Activated T-cell treated with anti-CD3 and anti-CD28 coated beads for 48 hours (primary cell): ENCODE measurements at places on chromosomes 5 and 9.

GRCh38 chr9:81031422-81032029 lies 657.8 kb downstream of the TLE1 start:
- DNase-seq = no peak

- no peak for DNase-seq
Measured at GRCh38 chr5:164002214-164002613, 496.8 kb downstream of the MAT2B start.

DNA sequence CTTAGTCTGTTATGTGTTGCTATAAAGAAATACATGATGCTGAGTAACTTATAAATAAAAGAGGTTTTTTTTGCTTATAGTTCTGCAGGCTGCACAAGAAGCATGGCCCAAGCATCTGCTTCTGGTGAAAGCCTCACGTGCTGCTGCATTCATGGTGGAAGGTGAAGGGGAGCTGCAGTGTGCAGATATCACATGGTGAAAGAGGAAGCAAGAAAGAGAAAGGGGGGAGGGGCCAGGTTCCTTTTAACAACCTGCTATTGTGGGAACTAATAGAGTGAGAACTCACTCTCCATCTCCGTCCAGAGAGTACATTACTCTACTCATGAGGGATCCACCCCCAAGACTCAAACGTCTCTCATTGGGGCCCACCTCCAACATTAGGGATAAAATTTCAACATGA lies 12.5 kb upstream of the PARP8 start:
- DNase-seq = no peak

DNA sequence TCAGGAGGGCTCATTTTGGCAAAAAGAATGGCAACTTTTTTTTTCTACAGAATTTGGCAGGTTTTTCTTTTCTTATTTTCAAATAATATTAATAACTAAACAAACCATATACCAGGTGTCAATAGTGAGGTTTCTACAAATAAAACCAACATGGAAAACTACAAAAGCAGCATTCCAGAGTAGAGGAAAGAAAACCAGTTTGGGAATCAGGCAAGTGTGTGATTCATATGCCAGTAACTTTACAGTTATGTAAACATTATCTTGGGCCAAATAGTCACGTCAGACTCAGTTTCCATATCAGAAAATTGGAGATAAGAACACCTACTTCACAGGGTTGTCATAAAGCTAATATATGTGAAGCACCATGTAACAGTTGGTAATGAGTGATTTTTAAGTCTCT lies 51.7 kb downstream of the FBXW11 start:
- DNase-seq = no peak

DNA sequence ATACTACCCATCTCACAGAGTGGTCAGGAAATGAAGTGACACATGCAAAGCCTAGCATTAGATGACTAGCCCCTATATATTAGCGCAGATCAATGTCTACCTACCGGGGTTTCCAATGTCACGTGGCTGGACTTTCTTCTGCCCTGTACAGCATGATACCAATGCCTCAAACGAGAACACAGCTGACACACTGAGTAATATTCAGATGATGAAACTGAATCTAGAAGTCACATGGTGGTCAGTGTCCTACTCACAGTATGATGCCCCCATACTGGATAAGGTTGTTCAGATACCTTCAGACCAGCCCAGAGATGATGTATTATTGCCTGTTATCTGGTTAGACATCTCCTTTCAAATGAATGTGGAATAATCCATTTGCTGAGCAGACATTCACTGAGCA lies 71.1 kb upstream of the FRRS1L start:
- no peak for DNase-seq

GRCh38 chr5:158521995-158522394 lies 577.7 kb downstream of the EBF1 start:
- no peak for DNase-seq
